ENCODE measurements at places on chromosomes 4 and X. TPM values are rescaled to one million over a fixed set of nuclear protein-coding genes. Genes with fewer than 3 reads are reported as not detected.

TRIM75 gene
- total RNA-seq, result not detected

NIPAL1 gene
- not detected for total RNA-seq

ZBTB49 gene
- 2.9 TPM for total RNA-seq

ABCG2 gene
- total RNA-seq, result 0.76 TPM

RTL5 gene
- total RNA-seq, result 1.0 TPM

RAI2 gene
- total RNA-seq, result not detected

UGT2B7 gene
- total RNA-seq, result not detected

CCDC120 gene
- total RNA-seq, result not detected

SH3RF1 gene
- total RNA-seq, result 28.3 TPM

FATE1 gene
- total RNA-seq, result not detected

SERTM2 gene
- not detected for total RNA-seq

ENPEP gene
- 0.11 TPM for total RNA-seq

KLHL2 gene
- total RNA-seq, result 14.8 TPM

ERAS gene
- total RNA-seq, result not detected

SOWAHB gene
- total RNA-seq, result not detected

SYN1 gene
- total RNA-seq, result not detected

TMPRSS11F gene
- total RNA-seq, result not detected

ADH6 gene
- total RNA-seq, result not detected

MAGEB5 gene
- not detected for total RNA-seq

GPM6B gene
- total RNA-seq, result 0.65 TPM

PF4V1 gene
- total RNA-seq, result not detected

NPY1R gene
- not detected for total RNA-seq

ODAPH gene
- not detected for total RNA-seq

TCP11X1 gene
- total RNA-seq, result not detected

HEPH gene
- total RNA-seq, result 42.4 TPM

TLR1 gene
- total RNA-seq, result not detected

VBP1 gene
- total RNA-seq, result 61.0 TPM

UGT2B17 gene
- total RNA-seq, result not detected

ETDB gene
- not detected for total RNA-seq

PNMA6F gene
- total RNA-seq, result not detected

LSM6 gene
- 28.8 TPM for total RNA-seq

GAGE1 gene
- total RNA-seq, result not detected

CXCL11 gene
- not detected for total RNA-seq

SETD7 gene
- 82.5 TPM for total RNA-seq

ENOX2 gene
- 14.5 TPM for total RNA-seq

DUSP21 gene
- total RNA-seq, result not detected

ARHGEF38 gene
- total RNA-seq, result not detected

TMEM47 gene
- total RNA-seq, result 188 TPM

FAM9A gene
- total RNA-seq, result not detected

PFKFB1 gene
- total RNA-seq, result not detected

All from GM23248 (cell line).